Omental fat pad (tissue), 4 donors: ENCODE measurements at places on chromosomes 4 and X. TPM values are rescaled to one million over a fixed set of nuclear protein-coding genes. Genes with fewer than 3 reads are reported as not detected.

RPS6KA6 gene
- 0.84 TPM for total RNA-seq

TMEM187 gene
- 4.4 TPM for total RNA-seq

CENPVL2 gene
- not detected for total RNA-seq

BEND2 gene
- not detected for total RNA-seq

GLRA2 gene
- not detected for total RNA-seq

ZNF280C gene
- 3.6 TPM for total RNA-seq

PRIMPOL gene
- total RNA-seq = 9.7 TPM

NUDT11 gene
- total RNA-seq = 1.1 TPM

MAGEB17 gene
- total RNA-seq = not detected

STBD1 gene
- total RNA-seq = 49.3 TPM

HPGD gene
- 19.7 TPM for total RNA-seq

GPR50 gene
- not detected for total RNA-seq

MBNL3 gene
- total RNA-seq = 25.0 TPM

C4orf17 gene
- total RNA-seq = not detected

SLC9A7 gene
- total RNA-seq = 0.63 TPM

NPY2R gene
- 0.16 TPM for total RNA-seq

DNA sequence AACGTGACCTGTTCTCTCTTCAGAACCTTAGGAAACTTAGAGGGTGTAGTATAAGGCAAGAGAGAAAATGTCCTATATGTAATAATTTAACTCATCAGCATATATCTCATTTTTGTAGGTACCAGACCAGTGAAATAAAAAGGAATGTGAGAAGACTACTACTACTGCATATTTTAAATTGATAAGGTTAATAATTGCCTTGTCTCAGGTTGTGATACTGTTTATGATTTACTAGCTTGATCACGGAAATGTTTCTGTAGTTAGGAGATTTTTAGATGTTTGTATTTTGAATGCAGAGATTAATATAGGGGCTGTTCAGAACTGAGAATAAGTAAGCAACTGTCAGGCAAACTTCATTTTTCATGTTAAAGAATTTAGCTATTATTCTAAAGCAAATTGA is 1563.4 kb downstream of the C4orf33 start:
- DNase-seq = no peak

GRCh38 chrX:131802836-131803626 is 220.1 kb upstream of the STK26 start:
- DNase-seq = no peak

- DNase-seq = no peak
These were observed 10.3 kb downstream of the FHDC1 start for GRCh38 chr4:152946446-152946845.

DNA sequence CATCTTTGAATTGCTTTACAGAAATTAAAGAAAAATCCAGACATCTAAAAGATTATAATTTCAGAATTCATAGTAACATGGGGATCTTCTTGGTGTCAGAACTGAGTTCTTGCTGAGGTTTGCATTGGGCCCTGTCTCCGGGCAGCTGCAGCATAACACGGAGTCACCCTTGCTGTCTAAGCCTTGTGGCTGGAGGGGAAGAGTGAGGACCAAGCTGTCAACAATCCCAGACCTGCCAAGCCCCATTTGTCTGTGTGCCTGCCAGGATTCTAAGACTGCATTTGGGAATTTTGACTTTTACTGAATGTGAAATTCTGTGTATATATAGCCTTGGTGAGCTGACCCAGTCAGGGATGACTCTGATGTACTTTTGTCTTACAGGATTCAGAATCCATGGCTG is 25.2 kb upstream of the NAP1L5 start:
- DNase-seq = no peak

- no peak for DNase-seq
These were observed 73.6 kb upstream of the TBC1D9 start for GRCh38 chr4:140829825-140830224.

DNA sequence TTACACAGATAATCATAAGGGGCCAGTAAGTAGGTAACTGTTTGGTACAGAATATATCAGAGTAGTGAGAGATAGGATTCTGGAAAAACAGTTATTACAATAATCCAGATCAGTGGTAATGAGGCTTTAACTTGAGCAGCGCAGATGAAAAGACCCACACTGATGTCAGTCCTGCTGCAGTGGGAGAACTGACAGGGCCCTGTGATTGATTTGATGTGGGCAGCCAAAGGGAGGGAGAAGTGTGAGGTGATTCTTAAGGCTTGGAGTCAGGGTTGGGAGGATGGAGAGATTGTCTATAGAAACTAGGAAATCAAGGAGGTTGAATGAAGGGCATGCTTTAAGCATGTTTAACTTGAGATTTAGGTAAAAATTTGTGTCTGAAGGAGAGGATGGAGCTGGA is 161.4 kb downstream of the VSIG4 start:
- no peak for DNase-seq

- DNase-seq = no peak
These were observed 105.5 kb upstream of the OTUD4 start for GRCh38 chr4:145285928-145286327.

- no peak for DNase-seq
These were observed 22.4 kb upstream of the RBPJ start for GRCh38 chr4:26298198-26298947.

- DNase-seq = no peak
These were observed 11.8 kb downstream of the PF4 start for GRCh38 chr4:73970011-73970410.

DNA sequence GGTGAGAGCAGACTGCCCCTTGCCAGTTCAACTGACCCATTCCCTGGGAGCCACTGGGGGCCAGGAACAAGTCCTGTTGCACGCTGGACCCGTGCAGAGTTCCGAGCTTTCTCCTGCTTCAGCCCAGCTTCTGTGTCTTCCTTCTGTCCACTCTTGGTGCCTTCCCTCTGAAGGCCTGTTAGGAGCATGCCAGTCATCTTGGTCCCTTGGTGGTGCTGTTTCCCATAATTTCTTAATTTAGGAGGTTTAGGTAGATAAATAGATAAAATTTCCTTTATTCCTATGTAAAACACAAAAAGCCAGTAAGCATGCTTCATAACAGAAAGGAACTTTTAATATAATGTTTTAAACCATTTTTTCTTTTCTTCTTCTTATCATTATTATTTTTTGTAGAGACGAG is 672.7 kb downstream of the CCSER1 start:
- no peak for DNase-seq

DNA sequence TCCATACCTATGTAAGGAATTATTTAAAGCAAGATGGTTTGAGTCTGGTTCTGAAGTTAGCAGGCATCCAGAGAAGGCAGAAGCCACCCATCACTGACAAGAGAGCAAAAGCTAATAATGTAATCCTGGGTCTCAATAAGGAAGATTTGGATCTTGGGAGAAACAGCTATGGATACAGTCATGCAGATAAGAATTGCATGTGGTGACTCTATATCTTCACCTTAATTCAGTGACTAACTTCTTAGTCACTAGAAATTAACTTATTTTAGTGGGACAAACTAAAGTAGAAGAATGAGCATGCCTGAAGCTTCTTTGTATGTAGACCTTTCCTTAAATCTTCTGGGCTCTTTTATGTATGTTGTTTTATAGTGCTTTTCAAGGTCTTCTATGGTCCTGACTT is 66.6 kb downstream of the ATP10D start:
- DNase-seq = no peak

DNA sequence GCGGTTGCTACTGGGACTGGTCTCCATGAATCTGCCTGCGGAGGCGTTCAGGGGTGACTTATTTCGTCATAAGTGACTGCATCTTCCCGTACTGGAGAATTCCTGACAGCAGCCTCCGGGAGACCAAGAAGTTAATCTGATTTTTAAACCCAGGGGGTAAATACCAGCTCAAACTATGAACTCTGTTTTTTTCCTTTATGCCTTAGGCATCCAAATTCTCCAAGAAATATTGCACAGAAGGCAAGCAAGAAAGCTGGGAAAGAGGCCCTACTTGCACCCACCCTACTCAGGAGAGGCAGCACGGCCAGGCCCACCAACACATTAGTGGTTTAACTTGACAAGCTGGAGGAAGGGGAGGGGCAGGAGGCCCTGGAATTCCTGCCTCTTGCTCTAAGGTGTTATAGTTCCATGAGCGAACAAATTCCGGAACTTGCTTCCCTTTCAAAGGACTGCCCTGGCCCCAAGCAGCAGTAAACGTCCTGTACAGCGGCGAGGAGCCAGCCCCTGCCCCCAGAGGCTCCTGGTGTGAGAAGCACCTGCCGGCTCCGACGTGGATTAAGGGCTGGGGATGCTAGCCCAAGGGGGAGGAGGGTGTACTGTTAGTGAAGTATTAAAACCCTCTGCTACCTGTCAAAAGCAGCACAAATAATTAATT is 177.2 kb downstream of the AFAP1 start:
- no peak for DNase-seq

DNA sequence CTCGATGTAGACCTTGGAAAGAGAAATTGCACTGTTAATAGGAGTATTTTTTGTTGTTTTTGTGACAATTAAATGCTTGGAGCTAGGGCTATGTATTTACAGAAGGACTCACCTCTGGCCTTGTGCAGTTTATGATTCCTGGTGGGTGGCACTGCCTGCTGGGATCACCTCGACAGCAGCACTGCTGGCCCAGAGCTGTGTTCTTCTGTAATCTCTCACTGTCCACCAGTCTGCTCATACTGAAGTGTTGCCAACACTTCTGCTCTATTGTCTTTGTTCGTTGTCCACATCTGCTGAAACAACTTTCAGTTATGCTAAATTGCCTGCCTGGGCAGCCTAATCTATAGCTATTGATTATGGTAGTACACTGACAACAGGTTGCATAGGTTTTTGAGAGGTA is 194.4 kb upstream of the ANK2 start:
- no peak for DNase-seq

GRCh38 chr4:72900952-72901351 is 168.6 kb downstream of the COX18 start:
- DNase-seq = no peak

DNA sequence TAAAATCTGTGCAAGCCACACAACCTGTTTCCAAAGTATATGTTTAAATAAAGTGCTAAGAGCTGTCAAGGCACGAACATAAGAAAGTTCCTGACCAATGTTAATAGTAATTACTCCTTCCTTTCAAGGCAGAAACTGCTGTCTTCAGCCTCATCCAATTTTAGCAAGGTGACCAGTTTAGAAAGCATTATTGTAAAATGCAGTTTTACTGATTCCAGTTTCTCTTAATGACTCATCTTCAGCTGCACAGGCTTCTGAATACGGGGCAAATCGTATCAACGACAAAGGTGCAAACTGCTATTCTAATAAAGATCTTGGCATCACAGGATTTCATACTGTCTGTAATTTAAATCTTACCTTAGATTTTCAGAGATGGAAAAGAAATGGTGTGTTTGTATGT is 87.5 kb downstream of the PPP3CA start:
- DNase-seq = no peak

- DNase-seq = no peak
These were observed 706.3 kb upstream of the TENM3 start for GRCh38 chr4:181536811-181537434.

GRCh38 chrX:53323196-53323595 is 41.8 kb upstream of the IQSEC2 start:
- DNase-seq = no peak

- DNase-seq = no peak
These were observed 13.5 kb upstream of the WFS1 start for GRCh38 chr4:6256141-6256540.

GRCh38 chr4:139843641-139844040 is 178.0 kb downstream of the MGST2 start:
- no peak for DNase-seq

- DNase-seq = no peak
These were observed 370.6 kb upstream of the RPS6KA3 start for GRCh38 chrX:20637351-20637750.
